A673 (cell line): ENCODE measurements at places on chromosomes 1 and 21. TPM values are rescaled to one million over a fixed set of nuclear protein-coding genes. Genes with fewer than 3 reads are reported as not detected.

The SLC1A7 gene
- not detected in 2 replicates for total RNA-seq

GRCh38 chr1:93666613-93667384 is 14.8 kb downstream of the BCAR3 start:
- H3K36me3 ChIP-seq = no peaks in the 10 kb centered on the region
- H3K4me1 ChIP-seq = no peaks in the 10 kb centered on the region
- DNase-seq = peak; percentile 47
- no peaks in the 10 kb centered on the region for H3K27me3 ChIP-seq
- no peak overlapping the region for H3K4me3 ChIP-seq

The RGS7 gene
- not detected in 2 replicates for total RNA-seq

- no peak overlapping the region for H3K4me3 ChIP-seq
- no peak for DNase-seq
- H3K36me3 ChIP-seq = no peaks in the 10 kb centered on the region
- H3K4me1 ChIP-seq = no peaks in the 10 kb centered on the region
Observed at GRCh38 chr1:214026985-214027384, 39.2 kb downstream of the PROX1 start.

DNA sequence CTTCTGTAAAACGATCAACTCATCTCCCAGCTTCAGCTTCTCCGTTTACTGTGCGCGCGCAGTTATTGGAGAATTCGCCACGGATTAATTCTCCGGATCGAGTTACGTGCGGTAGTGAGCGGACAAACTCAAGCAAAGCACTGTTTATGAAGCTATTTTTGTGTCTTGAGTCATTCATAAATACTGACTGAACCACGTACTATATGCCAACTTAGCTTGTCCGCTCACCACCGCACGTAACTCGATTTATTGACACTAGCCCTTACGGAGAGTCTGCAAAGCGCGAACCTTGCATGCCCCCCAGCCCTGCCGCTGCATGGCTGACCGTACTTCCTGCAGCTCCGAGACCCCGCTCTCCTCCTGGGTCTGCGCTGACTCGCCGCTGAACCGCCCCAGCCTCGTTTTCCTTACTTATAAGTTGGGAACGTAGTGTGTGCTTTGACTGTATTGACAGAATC is 773 bp downstream of the CHD1L start:
- peak overlapping the region; percentile 90 for H3K27ac ChIP-seq
- H3K4me3 ChIP-seq = peak overlapping the region; percentile 91
- no peaks in the 10 kb centered on the region for H3K27me3 ChIP-seq
- DNase-seq = no peak
- no peaks in the 10 kb centered on the region for H3K36me3 ChIP-seq
- H3K4me1 ChIP-seq = peaks cover 13% of the 10 kb centered on the region

- no peak overlapping the region for H3K27ac ChIP-seq
- H3K4me1 ChIP-seq = peaks cover 40% of the 10 kb centered on the region
- DNase-seq = no peak
- H3K36me3 ChIP-seq = no peaks in the 10 kb centered on the region
- H3K4me3 ChIP-seq = no peak overlapping the region
Observed at GRCh38 chr1:209688746-209689234, 13.6 kb downstream of the G0S2 start.

The ANGPTL3 gene
- total RNA-seq = not detected in 2 replicates

The SELL gene
- total RNA-seq = not detected in 2 replicates

The LCE2A gene
- not detected in 2 replicates for total RNA-seq

The BRINP3 gene
- total RNA-seq = 0.76 TPM in 1 of 2 replicates, not detected in the other

The ZBTB8A gene
- total RNA-seq = 6.4 and 7.9 TPM in 2 replicates

The IGSF5 gene
- total RNA-seq = not detected in 2 replicates

The LPAR3 gene
- 0.13 TPM in 1 of 2 replicates, not detected in the other for total RNA-seq

- peaks cover 8% of the 10 kb centered on the region for H3K27me3 ChIP-seq
- H3K4me1 ChIP-seq = no peaks in the 10 kb centered on the region
Observed at GRCh38 chr1:206803221-206803730, 31.0 kb upstream of the IL10 start.

GRCh38 chr1:24321697-24322469 is 2.7 kb downstream of the GRHL3 start:
- H3K27ac ChIP-seq = no peak overlapping the region
- DNase-seq = peak; percentile 72
- H3K36me3 ChIP-seq = no peaks in the 10 kb centered on the region
- peaks cover 31% of the 10 kb centered on the region for H3K4me1 ChIP-seq
- H3K4me3 ChIP-seq = peak overlapping the region; percentile 38

GRCh38 chr1:116203181-116203723 is 92.1 kb downstream of the MAB21L3 start:
- H3K27me3 ChIP-seq = no peaks in the 10 kb centered on the region
- no peak for DNase-seq
- H3K4me1 ChIP-seq = peaks cover 5% of the 10 kb centered on the region
- no peak overlapping the region for H3K27ac ChIP-seq
- no peak overlapping the region for H3K4me3 ChIP-seq
- H3K36me3 ChIP-seq = no peaks in the 10 kb centered on the region

The DNAJC28 gene
- total RNA-seq = 1.7 and 2.1 TPM in 2 replicates

The MAEL gene
- total RNA-seq = not detected in 2 replicates

GRCh38 chr1:9281071-9281827 is 11.4 kb upstream of the SPSB1 start:
- H3K4me1 ChIP-seq = peaks cover 6% of the 10 kb centered on the region
- no peaks in the 10 kb centered on the region for H3K27me3 ChIP-seq
- no peak overlapping the region for H3K4me3 ChIP-seq
- no peak for DNase-seq
- H3K27ac ChIP-seq = no peak overlapping the region

- H3K27me3 ChIP-seq = no peaks in the 10 kb centered on the region
- H3K4me1 ChIP-seq = peaks cover 26% of the 10 kb centered on the region
- H3K36me3 ChIP-seq = peaks cover 22% of the 10 kb centered on the region
- H3K27ac ChIP-seq = peak overlapping the region; percentile 93
- peak; percentile 31 for DNase-seq
- peak overlapping the region; percentile 100 for H3K4me3 ChIP-seq
Observed at GRCh38 chr1:247332623-247333361, 1.1 kb upstream of the ZNF496 start.

DNA sequence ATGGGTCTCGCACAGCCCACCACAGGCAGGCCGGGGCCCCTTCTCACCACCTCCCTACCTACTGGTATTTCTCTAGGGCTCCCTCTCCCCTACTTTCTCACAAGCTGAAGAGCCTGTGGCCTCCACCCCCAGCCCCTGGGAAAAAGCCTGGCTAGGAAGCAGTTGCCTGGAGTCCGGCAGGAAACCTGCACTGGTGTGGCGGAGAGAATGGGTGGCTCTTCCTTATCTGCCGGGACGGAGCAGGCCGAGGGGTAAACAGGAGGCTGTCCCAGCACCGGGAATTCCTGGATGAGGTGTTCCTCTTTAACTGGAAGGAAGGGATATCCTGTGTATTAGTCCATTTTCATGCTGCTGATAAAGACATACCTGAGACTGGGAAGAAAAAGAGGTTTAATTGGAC is 125.8 kb downstream of the TLR5 start:
- no peaks in the 10 kb centered on the region for H3K27me3 ChIP-seq
- H3K36me3 ChIP-seq = no peaks in the 10 kb centered on the region
- H3K4me3 ChIP-seq = no peak overlapping the region
- H3K4me1 ChIP-seq = peaks cover 4% of the 10 kb centered on the region
- DNase-seq = no peak
- H3K27ac ChIP-seq = no peak overlapping the region

DNA sequence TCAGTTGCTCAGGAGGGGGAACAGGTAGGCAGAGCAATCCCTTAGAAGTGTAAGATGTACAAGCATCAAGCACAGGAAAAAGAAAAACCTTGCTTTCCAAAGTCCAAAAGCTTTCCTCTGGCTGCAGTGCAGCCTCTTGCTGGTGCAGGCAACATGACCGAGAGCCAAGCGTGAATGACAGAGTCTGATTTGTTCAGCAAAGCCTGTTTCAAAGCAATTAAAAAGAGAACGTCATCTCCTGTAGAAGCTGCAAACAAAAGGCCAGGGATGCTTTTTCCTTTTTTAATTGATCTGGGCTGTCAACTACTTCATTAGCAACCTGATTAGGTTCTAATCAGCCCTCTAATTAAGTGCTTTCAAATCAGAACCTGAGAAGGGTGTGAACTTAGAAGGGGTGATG is 38.2 kb upstream of the PLA2G2C start:
- no peaks in the 10 kb centered on the region for H3K36me3 ChIP-seq
- peaks cover 52% of the 10 kb centered on the region for H3K27me3 ChIP-seq
- H3K4me1 ChIP-seq = no peaks in the 10 kb centered on the region

- no peaks in the 10 kb centered on the region for H3K27me3 ChIP-seq
- DNase-seq = no peak
- no peaks in the 10 kb centered on the region for H3K36me3 ChIP-seq
- H3K4me1 ChIP-seq = peaks cover 81% of the 10 kb centered on the region
- no peak overlapping the region for H3K4me3 ChIP-seq
- peak overlapping the region; percentile 72 for H3K27ac ChIP-seq
Observed at GRCh38 chr1:8586438-8586837, 231.0 kb downstream of the RERE start.
